Sciatic nerve (tissue), 2 donors: ENCODE measurements at places on chromosomes 2 and 18. TPM values are rescaled to one million over a fixed set of nuclear protein-coding genes. Genes with fewer than 3 reads are reported as not detected.

DNA sequence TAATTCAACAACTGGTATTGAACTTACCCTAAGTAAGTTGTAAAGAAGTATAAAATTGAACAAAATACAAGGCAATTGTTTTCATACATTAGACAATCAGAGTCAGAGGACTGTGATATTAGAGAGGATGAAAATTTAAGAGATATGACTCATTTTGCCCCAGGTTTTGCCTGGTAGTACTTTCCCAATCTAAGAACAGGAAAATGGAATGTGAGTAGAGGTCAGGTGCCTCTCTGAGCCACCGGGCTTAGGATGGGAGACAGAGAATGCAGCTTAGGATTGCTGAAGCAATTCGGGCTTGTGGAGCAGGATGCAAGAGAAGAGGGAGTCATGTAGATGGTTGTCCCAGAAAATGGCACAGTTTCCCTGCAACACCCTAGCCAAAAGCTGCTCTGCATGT lies 219.7 kb upstream of the CHST9 start:
- no peak for DNase-seq

GRCh38 chr18:2908946-2909335 lies 62.1 kb downstream of the EMILIN2 start:
- no peak for DNase-seq

GRCh38 chr2:8611700-8612099 lies 70.2 kb upstream of the ID2 start:
- no peak for DNase-seq

DNA sequence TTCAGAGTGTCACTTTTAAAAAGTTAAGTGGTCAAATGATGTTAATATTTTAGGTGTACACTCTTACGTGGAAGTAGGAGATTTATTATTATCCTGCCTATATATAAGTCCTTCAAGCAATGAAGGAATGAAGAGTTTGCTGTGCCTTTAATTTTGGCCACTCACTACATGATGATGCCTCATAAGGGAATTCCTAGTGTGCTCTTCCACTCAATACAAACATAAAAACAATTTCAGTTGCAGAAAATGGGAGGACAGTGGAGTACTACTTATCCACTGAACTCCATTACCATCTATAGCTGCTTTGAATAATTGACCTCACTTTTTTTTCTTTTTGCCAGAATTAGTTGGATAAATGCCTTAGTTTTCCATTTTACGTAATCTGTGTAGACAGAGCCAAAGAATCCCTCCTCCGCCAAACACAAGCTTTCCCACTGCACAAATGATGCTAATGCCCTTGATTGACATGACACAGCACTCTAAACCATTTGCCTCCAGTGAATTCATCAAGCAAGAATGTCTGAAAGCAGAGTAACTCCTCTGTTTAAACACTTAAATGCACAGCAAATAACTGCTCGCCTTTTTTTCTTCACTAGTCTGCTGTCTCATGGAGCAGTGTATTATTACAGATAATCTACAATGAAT lies 751.1 kb upstream of the FANCL start:
- DNase-seq = no peak

The GAD1 gene
- 0.36 TPM for total RNA-seq

The LIMS3 gene
- 3.7 TPM for total RNA-seq

The NGEF gene
- 17.5 TPM for total RNA-seq

- no peak for DNase-seq
These were observed 30.7 kb upstream of the PPM1B start for GRCh38 chr2:44137872-44138551.

The SESTD1 gene
- total RNA-seq = 139 TPM

GRCh38 chr2:102094917-102095316 lies 47.6 kb upstream of the IL1R1 start:
- no peak for DNase-seq

DNA sequence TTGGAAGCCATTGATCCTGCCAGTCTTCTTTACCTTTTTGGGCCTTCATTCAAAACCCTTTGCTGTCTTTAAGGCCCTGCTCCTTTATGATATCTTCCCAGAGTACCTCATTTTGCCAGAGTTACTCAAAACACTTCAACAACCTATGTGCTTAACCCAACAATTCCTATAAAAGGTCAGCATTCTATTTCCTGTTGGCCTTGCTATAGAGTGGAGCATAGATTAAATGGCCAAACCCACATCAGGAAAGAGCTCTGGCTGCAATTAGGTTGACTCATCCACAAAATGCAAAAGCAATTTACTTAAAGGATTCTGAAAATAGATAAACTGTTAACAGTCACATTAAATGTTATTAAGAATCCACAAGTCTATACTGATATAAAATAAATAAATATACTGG lies 21.2 kb downstream of the MRPL33 start:
- DNase-seq = no peak

DNA sequence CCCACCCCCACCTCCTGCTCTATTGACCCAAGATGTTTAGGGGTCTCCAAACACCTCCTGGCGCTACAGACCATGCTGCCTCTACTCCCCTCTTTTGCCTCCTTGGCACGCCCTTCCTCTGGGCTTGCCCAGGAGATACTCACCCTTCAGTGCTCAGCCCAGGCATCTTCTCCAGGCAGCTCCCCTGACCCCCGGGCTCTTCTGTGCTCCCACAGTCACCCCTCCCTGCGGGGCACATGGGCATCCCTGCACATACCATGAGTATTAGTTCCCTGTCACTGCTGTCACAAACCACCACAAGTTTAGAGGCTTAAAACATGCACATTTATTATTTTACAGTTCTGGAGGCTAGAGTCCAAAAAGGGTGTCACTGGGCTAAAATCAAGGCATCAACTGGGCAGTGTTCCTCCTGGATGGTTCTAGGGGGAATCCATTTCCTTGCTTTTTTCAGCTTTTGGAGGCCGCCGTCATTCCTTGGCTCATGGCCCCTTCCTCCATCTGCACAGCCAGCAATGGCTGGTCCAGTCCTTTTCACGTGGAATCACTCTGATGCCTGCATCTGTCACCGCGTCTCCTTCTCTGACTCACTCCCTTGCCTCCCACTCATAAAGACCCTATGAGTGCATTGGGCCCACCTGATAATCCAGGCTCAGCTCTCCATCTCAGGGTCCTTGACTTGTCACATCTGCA lies 230.4 kb upstream of the COPS8 start:
- no peak for DNase-seq

DNA sequence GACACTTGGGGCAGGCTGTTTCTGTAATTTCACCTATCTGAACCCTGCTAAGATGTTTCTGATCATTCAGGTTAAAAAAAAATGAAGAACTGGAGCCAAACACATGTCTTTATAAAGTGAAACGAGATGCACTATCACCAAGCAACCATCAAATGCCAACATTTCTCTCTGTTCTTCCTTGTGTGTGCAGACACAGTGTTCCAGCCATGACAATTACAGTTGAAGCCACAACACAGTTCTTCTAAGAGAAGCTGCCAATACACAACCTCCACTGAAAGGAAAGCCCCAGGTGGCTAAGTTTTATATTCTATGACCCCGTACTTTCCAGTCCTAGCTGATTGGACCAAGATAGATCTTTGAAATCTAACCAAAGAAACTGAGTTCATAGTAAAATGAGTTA lies 181.8 kb downstream of the RAD51AP2 start:
- DNase-seq = no peak

GRCh38 chr18:46759890-46760289 lies 3.0 kb upstream of the ST8SIA5 start:
- DNase-seq = no peak

DNA sequence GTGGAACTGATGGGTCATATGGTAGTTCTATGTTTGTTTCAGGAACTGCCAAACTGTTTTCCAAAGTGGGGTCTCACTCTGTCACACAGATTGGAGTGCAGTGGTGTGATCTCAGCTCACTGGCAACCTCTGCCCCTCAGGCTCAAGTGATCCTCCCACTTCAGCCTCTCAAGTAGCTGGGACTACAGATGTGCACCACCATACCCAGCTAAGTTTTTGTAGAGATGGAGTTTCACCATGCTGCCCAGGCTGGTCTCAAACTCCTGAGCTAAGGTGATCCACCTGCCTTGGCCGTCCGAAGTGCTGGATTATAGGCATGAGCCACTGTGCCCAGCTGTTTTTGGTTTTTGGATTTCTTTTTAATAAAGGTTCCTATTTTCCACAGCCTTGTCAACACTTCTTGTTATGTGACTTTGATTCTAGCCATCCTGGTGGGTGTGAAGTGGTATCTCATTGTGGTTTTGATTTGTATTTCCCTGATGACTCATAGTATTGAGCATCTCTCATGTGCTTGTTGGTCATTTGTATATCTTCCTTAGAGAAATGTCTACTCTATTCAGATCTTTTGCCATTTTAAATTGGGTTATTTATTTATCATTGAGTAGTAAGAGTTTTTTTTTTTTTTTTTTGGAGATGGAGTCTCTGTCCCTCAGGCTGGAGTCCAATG lies 22.8 kb downstream of the NPC1 start:
- no peak for DNase-seq

DNA sequence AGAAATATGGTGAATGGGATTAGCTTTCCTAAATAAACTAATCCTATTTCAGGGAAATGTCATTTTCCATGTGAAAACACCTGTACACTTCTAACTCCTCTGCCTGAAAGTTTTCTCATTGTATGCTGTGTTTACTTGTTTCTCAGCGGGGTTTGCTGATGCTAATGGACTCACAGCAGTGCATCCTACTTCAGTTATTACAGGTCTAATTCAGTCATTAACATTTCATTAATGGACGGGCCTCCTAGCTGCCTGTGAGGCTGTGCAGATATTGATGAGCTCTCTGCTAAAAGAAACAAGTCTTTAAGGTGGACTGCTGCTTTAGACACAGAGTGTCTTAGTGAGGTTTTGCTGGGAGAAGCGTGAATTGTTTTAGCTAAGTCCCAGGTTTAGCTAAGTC lies 1342.0 kb upstream of the ZEB2 start:
- DNase-seq = no peak

GRCh38 chr2:71891719-71892422 lies 255.8 kb downstream of the CYP26B1 start:
- DNase-seq = no peak

- DNase-seq = peak; percentile 23
These were observed 268.3 kb upstream of the SALL3 start for GRCh38 chr18:78711316-78711715.

DNA sequence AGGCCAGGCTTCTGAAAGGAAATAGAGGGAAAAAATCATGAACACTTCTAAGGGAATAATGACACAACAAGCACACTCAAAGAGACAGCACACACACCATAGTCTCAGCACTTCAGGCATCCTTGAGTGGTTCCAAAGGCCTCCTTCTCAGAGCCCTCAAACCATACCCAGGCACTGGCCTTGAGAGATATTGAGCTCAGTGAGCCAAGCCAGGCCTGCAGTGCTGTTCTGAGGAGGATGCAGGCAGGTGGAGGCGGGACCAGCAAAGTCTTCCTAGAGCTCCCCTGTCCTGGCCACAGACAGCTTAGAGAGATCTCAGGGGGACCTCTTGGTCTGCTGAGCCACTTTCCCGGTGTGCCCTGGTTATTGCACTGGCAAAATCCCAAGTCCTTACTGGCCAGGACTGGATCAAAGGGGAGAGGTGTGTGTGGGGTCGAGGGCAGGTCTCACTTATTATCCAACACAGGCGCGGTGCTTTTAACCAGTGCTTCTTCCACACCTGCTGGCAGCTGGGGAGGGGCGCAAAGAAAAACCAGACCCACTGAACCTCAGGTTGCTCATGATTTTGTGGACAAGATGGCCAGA lies 86.8 kb upstream of the HAAO start:
- DNase-seq = no peak

The TPO gene
- 4.5 TPM for total RNA-seq

DNA sequence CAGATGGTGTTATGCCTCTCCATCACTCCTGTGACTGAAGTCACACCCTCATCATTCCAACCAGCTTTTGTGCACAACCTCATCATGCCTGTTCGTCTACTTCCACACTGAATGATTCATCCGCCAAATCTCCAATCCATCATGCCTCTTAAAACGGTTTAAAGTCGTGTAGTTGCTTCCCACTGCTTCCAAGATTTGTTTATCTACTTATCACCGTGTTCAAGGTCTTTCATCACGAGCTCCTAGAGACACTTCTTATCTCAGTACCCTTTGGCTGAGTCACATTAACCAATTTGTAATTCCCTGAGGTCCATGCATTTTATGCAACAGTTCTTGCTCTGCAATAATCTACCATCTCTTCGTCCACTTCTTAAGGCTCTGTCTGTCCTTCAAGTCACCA lies 592.3 kb upstream of the ID2 start:
- no peak for DNase-seq

- DNase-seq = no peak
These were observed 24.6 kb upstream of the SPOPL start for GRCh38 chr2:138476940-138477339.

The RAB27B gene
- 0.62 TPM for total RNA-seq

The SYT4 gene
- not detected for total RNA-seq

DNA sequence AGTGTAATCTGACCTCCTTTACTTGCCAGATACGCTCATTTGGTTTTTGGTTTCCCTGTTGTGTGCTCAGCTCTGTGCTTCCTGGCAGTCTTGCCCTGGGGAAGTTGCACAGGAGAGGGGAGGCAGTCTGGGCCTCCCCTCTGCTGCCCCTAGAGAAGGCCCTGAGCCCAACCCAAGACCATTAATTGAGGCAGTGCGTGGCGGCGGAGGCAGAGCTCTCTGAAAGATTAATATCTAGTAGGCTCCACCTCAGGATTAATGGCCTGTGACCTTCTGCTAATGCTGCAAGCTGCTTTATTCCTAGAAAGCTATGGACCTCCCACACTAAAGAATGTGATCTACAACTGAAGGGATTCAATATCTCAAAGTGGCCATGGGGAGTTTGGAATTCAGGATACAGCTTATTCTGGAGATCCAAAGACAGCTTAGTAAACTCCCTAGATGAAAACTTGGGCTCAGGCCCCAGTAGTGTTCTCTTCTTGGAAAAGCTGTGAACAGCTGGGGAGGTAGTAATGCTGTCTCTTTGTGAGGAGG lies 41.4 kb upstream of the MAPRE2 start:
- DNase-seq = no peak

GRCh38 chr18:56541793-56542192 lies 96.6 kb downstream of the TXNL1 start:
- DNase-seq = no peak

DNA sequence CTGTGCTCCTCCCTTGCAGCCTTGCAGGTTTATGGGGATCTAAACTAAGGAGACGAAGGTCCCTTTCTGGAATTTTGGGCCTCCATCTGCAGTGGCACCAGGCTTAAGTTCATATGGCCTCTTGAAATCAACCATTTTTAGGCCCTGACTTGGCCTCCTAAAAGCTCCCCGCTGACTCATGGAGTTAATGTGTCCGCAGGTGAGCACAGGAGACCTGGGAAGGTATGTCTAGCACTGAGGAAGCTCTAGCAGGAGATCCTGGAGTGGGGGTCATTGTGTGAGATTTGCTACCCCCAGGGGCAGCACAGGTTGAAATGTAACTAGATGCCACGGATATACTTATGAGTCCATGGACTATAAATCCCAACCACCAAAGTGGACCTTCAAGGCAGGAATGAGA lies 95.9 kb upstream of the CELF4 start:
- no peak for DNase-seq

The SKOR2 gene
- not detected for total RNA-seq

The STARD6 gene
- total RNA-seq = 0.85 TPM

GRCh38 chr18:14089191-14089590 lies 43.0 kb downstream of the ZNF519 start:
- DNase-seq = no peak

GRCh38 chr18:55833543-55833942 lies 245.6 kb upstream of the TCF4 start:
- no peak for DNase-seq

- DNase-seq = no peak
These were observed 6.1 kb upstream of the AMMECR1L start for GRCh38 chr2:127891811-127892210.
